Aorta (tissue), 5 donors: ENCODE measurements at places on chromosomes 6 and 20.

DNA sequence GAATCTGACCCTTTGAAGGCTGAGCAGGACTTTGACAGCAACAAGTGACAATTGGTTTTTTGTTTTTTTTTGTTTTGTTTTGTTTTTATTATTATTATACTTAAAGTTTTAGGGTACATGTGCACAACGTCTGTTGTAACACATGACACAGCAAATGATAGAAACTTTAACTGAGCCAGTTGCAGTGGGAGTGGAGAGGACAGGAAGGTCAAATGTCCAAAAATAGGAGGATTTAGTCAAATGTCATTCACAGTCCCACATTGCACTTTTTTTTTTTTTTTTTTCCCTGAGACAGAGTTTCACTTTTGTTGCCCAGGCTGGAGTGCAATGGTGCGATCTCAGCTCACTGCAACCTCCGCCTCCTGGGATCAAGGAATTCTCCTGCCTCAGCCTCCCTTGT, 223.0 kb downstream of the HIVEP2 start:
- DNase-seq: no peak

DNA sequence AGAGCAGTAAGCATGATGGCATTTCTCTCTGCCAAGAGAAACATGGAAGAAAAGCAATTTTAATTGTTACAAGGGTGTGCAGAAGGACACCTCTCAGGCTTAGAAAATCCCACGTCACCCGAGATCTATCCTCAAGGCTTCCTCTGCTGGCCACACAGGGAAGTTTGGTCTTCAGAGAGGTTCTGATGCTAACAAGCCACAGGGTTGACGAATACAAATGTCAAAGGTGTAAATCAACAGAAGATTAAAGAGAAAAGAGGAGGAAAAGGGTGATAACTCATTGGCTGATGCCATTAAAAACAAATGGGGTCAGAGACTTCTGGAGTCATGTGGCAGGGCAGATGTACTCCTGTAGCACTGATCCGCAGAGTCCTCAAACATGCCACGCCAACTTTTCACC, 33.6 kb upstream of the SPDEF start:
- DNase-seq: no peak

DNA sequence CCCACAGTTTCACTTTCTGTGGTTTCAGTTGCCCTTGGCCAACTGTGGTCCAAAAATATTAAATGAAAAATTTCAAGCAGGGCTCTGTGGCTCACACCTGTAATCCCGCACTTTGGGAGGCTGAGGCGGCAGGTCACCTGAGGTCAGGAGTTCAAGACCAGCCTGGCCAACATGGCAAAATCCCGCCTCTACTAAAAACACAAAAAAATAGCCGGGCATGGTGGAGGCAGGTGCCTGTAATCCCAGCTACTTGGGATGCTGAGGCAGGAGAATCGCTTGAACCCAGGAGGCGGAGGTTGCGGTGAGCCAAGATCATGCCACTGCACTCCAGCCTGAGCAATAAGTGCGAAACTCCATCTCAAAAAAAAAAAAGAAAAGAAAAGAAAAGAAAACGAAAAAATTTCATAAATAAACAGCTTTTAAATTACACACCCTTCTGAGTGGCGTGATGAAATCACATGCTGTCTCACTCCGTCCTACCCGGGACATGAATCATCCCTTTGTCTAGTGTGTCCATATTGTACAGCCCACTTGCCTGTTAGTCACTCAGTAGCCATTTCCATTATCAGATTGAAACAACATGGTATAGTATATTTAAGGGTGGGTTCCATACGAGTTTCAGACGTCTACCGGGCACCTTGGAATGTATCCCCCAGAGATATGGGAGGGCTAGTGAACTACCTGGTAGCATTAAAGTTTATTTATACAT, 11.7 kb downstream of the PTPRK start:
- no peak for DNase-seq

DNA sequence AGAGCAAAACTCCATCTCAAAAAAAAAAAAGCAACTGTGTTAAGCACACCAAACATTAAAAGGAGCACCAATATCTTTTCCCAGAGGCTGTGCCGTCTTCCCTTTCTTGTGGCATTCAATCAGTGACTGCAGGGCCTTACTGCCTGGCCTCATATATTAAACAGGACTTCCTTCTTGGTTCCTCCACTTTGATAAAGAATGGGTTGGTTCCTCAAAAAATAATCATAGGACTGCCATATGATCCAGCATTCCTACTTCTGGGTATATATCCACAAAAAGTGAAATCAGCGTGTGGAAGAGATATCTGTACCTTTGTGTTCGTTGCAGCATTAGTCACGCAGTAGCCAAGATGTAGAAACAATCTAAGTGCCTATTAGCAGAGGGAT, 40.3 kb upstream of the GFOD1 start:
- DNase-seq: no peak
